ENCODE measurements at places on chromosomes 16 and 17. TPM values are rescaled to one million over a fixed set of nuclear protein-coding genes. Genes with fewer than 3 reads are reported as not detected.

- no peak for DNase-seq
Observed at GRCh38 chr17:5769593-5770354, 185.5 kb upstream of the NLRP1 start.

- no peak for DNase-seq
Observed at GRCh38 chr16:12162151-12162985, 185.8 kb downstream of the SNX29 start.

DNA sequence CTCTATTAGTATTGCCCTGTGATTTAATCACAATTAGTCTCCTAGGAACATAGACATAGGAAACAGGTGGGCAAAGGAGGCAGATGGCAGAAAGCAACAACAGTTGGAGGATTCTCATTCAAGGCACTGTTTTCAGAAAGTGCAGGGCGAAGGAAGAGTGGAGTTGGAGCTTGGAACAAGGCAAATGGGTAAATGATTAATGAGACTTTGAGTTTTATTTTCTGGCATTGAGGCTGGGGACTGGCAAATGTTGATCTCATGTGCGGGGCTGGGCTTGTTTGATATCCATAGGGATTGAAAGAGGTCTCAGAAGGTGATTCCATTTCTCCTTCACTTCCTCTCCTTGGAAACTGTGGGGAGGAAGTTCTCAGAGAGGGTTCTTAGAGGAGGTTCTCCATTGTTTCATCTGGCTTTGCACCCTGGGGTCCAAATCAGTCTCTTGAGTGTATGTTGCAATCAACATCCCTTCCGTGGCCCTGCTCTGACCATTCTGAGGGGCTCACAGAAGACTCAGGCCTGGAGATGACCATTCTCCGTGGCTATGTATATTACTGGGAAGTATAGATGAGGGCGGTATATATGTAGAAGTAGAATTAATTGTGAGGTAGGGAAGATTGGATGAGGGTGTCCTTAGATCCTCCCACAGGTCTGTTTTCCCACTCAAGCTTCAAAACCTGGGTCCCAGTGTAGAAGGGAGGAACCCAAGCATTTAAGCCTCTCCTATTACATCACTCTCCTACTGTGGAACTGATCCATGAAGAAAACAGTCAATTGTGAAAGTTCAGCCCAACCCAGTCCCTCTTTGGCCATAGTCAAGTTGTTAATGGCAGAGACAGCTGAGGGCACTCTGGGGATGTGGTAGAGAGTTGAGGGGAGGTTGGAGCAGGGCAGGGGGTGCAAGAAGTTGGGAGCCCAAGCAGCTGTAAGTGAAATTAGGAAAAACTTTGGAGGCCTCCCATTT lies 36.5 kb upstream of the SRSF1 start:
- no peak for DNase-seq

DNA sequence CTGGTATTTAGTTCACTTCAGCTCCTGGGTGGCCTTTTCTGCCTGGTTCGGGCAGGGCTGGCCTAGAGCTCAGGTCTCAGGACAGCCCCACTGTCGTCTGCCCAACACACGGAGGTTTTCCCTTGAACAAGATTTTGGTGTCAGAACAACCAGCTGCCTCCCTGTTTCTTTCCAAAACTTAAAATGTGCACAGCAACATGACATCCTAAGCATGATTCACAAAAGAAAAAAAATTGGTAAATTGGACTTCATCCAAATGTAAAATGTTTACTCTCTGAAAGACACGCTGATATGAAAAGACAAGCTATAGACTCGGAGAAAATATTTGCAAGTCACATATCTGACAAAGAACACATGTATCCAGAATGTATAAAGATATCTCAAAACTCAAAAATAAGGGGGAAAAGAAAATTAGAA lies 197.8 kb upstream of the CHMP6 start:
- no peak for DNase-seq

- peak; percentile 73 for DNase-seq
Observed at GRCh38 chr17:81337476-81337879, 42.4 kb upstream of the SLC38A10 start.

DNA sequence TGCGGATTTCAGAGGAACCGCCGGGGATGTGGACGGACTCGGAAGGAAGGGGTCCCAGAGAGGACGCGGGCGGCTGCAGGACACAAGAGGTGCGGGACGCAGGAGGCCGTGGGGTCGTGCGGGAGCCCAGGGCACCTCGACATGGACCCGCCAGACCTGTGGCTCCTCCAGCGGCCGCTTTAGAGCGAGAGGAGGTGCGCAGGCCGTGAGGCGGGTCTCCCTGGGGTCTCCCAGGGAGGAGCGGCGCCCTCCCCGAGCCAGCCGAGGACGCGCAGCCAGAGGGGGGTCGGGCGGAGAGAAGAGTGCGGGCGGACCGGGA lies 6.8 kb upstream of the FLYWCH1 start:
- no peak for DNase-seq

DNA sequence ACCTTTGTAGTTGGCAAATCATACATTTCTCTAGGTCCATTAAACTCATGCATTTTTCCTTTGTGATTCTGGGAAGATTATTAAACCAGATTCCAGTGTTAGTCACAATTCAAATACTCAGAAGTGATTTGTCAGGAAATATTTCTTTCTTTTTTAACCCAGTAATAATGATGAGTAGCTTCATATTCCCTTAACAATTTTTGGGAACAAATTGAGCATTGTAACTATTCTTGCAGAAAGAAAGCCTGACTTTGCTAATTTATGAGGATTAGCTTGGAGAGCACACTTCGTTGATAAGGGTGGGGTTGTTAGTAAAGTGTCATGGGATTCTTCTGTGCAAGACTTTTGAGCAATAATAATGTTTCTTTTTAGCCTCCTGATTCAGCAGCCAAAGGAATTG lies 18.7 kb upstream of the KRT24 start:
- DNase-seq: no peak

DNA sequence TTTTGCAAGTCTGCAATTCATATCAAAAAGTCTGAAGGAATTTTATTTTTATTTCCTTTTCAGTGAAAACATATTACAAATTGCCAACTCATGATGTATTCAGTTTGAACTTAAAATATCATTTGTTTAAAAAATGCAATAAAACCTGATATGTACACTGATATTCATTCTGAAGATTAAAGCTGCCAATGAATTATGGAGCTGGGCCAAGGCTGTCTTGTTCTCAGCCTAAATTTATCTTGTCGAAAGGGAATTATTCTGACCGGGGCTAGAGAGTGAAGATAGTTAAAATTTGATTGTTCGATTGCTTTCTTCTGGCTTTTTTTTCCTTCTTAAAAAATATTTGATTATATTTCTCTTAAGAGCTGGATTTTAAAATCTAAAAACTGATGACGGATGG lies 54.0 kb upstream of the RBFOX1 start:
- no peak for DNase-seq

SOST gene
- 1.6 TPM for polyA plus RNA-seq

RAB37 gene
- 1.5 TPM for polyA plus RNA-seq

DNA sequence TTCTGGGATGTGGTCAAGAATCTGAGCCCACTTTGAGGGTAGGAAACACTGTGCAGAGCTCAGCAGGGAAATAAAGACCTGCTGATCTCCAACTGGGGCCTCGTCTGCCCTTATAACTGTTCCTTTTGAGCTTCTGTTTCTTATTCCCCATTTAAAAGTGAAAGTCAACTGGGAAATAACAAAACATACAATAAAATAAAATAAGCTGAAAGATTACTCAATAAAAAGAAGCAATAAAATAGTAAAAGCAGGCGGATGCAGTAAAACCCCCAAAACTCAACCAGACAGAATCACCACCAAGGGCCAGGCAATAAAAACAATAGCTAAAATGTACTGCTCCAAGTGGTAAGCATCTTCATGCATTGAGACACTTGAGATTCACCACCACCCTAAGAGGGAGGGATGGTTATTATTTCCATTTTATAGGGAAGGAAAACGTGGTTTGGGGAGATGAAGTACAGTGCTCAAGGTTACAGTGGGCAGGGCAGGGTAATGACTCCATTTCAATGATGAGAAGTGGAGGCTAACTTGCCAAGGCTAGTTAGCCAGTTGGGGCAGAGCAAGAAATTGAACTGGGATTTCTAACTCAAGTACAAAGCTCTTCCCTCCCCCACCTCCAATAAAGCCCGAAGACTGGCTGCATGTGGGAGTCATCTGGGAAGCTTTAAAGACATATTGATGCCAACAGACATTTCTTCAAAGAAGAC lies 6.4 kb upstream of the SPACA3 start:
- DNase-seq: no peak

NPIPA2 gene
- polyA plus RNA-seq: 2.1 TPM

ABCA9 gene
- 29.5 TPM for polyA plus RNA-seq

DNA sequence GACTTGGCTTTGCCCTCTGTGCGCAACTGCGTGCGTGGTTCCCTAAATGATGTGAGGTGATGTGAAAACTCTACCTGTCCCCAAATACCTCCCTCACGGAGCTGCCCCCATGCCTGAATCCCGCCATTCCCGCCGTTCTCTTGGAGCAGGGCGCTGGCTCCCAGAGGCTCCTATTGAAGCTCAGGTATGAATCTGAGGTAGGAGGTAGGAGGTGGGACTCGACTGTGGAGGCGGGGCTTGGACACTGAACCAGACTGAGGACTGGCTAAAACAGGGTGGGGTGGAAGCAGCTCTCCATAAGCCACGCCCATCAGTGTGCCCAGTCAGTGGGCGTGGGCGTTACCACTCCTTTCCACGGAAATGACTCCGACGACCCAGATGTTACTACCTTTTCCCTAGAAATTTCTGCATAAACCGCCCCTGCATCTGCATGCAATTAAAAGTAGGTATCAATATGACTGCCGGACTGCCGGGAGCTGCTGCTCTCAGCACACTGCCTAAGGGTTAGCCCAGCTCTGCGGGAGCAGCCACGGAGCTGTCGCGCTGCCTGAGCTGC lies 41.0 kb downstream of the FOXL1 start:
- DNase-seq: no peak

DDX42 gene
- polyA plus RNA-seq: 46.9 TPM

DNA sequence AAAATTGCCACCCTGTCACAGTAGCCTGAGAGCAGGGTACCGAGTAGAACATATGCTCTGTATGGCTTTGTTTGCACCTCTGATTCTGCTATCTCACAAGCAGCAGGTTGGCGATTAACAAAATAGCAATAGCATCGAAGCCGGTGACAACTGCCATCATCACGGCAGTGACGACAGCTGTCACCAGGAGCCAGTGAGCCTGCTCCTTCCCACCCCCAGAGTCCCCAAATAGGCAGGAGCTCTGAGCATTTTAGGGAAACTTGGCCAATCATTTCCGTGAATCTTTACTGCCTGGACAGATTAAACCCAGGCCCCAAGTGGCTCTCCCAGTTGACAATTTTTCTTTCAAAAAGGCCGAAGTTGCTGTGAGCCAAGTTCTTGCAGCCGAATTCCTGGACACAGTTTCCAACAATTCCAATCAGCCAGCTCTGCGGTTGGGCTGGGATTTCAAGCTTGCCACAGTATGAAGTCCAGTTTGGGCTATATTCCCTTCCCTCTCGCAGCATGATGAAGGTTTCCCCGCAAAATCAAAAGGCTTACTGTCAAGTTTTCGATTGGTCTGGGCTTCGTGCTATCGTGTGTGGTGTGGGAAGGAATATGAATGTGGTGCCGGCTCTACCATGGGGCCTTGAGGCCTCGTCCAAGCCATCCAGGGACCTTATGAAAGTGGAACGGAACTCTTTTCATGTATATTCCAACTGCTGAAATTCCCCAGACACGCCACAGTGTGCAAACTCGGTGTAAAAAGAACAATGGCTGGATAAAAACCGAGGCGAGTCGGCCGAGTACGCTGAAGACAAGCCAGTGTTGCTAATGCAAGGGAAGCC lies 186.6 kb downstream of the C16orf78 start:
- DNase-seq: peak; percentile 54

DNA sequence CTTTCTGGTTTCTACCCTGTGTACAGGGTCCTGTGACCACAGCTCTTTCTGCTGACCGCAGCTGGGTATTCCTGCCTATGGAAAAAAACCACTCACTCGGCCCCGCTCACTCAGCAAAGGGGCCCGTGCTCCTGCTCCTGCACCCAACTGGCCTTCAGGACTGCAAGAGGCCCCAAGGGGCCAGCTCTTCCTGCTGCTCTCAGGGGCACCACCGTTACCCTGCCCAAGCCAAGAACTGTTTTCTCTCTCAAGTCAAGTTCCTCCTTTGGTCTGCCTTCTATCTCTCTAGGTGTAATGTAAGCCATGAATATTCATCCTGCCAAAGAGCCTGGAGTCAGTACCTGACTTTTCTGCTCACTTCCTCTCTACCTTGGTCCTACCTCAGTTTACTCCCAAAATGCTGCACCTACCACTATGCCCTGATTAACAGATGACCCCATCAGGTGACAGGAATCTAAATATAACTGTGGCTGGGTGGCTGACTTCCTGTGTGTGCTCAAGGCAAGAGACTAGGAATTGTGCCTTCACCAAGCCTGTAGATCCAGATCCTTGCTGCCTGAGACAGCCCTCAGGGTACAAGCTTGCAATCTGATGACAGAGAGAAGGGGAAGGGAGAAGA lies 20.4 kb upstream of the SCIMP start:
- DNase-seq: no peak

GRCh38 chr17:76091526-76092286 lies 11.9 kb downstream of the EXOC7 start:
- DNase-seq: no peak

G6PC1 gene
- polyA plus RNA-seq: not detected

ADPRM gene
- polyA plus RNA-seq: 4.6 TPM

DNA sequence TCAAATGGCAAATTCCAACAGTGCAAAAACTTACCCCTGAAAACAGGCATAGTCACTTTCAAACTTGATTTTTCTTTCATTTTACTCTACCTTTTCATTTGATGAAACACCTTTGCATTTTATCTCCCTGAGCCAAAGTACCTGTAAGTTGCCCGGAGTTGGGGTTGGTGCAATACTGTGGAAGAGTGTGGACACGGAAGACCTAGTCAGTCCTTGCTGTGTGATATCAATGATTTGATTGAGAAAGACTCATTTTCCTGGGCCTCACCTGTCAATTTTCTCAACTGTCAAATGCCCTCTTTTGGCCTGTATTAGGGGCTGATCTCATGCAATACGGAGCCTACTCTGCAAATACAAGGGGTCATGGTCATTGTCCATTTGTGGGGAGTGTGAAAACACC lies 22.6 kb downstream of the PITPNC1 start:
- DNase-seq: no peak
